ENCODE measurements at places on chromosomes 3 and 15.

DNA sequence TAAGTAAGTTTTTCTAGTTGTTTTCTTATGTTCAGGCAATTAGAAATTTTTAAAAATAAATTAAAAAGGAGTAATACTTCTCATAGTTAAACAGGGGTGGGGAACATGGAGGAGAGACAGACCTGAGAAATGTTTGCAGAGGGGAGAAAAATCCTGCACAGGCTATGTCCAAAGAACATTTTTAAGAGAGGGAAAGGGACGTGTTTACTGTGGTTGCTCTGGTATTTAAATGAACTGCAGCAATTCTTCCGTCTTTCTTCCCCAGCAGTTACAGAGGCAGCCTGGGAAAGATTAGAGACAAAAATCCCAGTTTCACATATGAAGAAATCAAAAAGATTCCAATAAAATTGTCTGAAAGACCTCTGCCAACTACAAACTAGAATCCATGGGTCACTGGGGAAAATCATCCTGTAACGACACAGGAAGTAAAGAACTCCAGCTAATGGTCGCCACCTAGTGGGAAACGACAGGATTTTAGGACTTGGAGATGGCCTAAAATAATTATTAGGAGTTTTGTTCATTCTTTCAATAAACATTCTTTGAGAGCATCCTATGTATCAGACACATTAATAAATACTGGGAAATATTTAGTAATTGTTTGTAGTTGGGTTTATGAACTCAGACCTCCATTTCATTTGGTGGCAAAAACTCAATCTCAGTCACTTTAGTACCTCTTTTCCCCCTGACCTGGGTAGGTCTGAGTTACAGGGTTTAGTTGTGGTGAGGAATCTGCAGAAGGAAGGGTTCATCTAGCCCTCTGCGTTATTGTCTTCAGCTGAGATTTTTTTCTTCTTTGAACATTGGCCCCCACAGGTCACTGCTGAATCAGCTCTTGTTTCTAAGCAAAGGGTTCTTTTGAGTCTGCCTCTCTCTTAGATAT, 69.9 kb upstream of the GOLIM4 start:
- DNase-seq = no peak

GRCh38 chr3:42853739-42854302, 21.9 kb downstream of the CYP8B1 start:
- no peak for DNase-seq

DNA sequence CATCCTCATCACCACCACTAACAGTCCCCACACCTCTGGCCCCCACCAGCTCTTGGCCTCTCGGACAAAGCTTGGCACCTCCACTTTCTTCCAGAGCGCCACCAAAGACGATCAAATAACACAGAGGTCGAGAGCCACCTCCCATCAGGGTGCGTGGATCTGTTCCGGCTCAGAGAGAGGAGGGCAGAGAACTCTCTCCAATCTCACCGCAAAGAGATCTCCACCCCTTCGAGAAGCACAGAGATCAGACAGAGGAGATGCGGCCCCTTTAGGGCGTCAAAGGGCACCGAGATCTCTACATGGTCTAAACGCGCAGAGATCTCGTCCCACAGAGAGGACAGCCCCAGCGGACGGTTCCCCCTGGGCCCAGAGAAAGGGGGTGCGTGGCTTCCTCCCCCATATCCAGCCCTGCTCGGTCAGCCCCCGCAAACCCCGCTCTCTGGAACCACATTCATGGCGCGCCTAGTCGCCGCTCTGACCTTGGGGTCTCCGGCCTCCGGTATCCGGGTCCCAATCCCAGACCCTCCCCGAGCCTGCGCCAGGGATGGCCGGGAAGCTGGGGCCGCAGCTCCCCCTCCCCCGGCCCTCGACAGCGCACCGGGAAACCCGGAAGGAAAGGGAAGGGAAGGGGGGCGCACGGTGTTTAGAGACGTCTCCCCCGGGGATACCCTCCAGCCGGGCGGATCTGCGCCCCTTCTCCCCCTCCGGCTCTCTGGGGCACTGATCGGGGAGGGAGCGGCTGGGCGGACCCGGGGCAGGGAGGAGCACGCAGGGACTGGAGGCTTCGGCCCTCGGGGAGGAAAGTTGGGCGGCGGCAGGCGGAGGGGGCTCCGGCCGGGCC, 608 bp downstream of the SCN5A start:
- DNase-seq = no peak

DNA sequence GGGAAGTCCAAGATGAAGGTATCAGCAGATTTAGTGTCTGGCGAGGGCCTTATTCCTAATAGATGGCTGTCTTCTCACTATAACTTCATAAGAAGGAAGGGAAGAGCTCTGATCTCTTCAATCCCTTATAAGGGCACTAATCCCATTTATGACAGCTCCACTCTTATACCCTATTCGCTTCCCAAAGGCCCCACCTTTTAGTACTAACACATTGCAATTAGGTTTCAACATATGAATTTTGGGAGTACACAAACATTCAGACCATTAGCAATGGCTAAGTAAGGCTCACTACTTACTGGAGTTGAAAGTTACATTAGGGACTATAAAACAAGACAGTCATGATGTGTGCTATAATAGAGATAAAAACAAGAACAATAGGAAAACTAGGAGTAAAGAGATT, 118.9 kb downstream of the NECTIN3 start:
- no peak for DNase-seq

DNA sequence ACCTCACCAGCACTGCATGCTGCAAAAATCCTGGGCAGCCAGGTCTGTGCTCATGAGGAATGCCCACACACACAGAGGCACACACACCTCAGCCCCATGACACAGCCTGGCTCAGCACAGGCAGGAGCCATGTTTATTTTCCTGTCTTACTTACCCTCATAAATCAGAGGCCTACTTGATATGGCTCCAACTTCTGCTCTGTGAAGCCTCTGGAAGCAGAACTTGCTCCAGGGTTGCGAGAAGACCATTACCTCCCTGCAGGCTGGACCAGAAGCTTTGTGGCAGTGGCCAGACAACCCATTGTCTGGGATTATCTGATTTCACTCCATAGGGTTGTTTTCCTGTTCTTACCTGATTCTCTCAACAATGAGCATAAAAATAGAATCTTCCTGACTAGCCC, 43.8 kb upstream of the CMTM8 start:
- DNase-seq = no peak

- DNase-seq = no peak
These were observed 3.9 kb downstream of the EAF1 start for GRCh38 chr3:15431256-15431837.

- DNase-seq = no peak
These were observed 14.2 kb downstream of the ARHGAP31 start for GRCh38 chr3:119308355-119308754.

DNA sequence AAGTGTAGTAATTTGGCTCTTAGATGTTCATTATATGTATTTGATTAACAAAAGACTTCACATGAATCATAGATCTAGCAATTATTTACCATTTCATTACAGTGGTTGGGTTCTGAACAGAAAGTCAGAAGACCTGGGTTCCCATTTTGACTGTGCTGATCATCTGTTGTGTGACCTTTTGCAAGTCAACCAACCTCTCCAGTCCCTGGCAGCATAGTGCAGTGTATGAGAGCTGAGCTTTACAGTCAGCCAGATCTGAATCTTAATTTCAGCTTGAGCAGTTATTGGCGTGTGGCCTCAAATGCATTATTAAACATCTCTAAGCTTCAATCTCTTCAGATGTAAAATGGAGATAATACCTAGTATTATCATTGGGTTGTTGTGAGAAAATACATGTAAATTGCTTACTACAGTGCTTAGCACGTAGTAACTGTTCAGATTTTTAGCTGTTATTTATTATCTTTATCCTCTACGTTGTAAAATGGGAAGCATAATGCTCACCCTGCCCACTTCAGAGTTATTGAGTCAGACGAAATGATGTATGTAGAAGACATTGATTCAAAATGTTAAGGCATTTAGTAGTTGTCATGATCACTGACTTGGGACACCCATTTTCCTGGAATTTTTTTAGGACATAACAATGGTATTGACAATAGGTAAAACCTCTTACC, 104.0 kb downstream of the KLHL25 start:
- DNase-seq = no peak

DNA sequence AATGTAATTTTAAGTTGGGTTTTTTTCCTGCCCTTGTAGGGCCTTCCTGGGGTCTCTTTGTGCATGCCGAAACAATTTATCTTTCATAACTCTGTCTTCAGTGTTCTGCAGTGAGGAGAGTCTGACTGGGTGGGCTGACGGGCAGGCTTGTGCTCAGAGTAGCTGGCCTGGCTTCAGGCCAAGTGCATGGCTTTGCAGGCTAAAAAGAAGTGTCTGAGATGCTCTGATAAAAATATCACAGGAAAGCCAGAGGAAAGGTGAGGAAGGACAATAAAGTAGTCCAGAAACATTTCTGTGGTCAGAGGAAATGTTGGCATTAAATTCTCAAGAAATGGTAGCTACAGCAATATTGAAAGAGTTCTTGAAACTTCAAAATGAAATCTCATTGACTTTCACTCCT, 25.5 kb downstream of the ST3GAL6 start:
- no peak for DNase-seq

DNA sequence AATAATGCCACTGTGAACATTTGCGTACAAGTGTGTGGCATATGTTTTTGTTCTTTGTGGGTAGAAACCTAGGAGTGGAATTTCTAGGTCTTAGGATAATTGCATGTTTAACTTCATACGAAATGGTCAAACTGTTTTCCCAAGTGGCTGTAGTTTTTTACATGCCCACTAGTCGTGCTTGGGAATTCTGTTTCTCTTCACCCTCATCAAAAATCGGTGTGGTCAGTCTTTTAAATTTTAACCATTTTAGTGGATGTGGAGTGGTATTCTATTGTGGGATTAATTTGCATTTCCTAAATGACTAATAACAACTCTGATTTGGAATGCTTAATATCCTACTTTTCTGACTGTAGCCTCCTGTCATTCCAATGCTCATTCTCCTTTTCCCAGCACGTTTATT, 27.6 kb downstream of the ZFAND6 start:
- no peak for DNase-seq

GRCh38 chr3:32575451-32576113, 4.9 kb upstream of the DYNC1LI1 start:
- DNase-seq = no peak

GRCh38 chr15:75149867-75150709, 51.6 kb upstream of the C15orf39 start:
- no peak for DNase-seq

- DNase-seq = no peak
These were observed 125.5 kb downstream of the RBMS3 start for GRCh38 chr3:29406291-29406832.

DNA sequence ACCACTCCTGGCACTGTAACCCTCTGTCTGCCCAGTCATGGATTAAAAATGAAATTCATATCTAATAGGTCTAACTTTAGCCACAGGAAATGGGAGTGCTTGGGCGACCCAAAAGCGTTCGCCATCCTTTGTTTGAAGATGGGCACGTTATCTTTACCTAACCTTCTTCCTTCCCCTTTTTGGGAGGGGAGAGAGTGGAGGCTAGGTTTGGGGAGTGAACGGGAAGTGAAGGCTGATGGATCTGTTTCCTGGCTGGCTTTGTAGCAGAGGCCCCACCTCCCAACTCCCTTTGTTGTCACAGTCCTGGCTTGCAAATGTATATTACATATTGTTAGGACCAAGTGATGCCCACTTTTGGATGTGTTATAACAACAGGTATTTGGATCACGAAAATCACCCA, 98.1 kb upstream of the ARHGEF3 start:
- no peak for DNase-seq

DNA sequence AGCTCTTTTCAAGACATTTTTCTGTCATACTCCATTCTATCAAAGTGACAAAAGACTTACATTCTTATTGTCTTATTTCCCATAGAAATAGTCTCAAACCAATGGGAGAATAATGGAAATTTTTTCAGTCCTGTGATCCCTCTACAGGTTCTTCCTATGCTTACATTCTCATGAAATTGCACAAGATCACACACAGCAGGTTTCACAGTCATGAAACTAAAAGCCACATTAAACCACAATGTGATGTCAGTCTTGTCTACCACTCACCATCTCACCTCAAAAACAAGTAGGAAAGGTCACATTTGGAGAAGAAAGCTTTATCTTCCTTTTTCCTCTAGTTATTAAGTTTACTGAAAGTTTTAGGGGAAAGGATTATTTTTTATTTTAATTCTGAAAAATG, 161.0 kb upstream of the RORA start:
- DNase-seq = no peak

DNA sequence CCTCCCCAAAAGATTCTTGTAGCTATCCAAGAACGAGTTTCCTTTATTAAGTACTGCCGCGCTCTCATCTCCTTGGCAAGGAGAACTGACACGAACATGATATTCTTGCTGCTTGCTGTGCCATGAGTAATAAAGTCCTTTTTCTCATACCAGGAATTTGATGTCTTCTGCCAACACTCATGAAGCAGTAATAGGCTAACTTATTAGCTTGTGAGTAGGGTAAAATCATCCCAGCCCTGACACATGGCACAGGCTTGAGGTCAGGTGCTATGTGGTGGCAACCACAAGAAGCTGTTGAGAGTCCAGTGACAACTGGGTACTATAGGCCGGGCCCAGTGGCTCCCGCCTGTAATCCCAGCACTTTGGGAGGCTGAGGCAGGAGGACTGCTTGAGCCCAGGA, 22.7 kb upstream of the UBXN7 start:
- no peak for DNase-seq

DNA sequence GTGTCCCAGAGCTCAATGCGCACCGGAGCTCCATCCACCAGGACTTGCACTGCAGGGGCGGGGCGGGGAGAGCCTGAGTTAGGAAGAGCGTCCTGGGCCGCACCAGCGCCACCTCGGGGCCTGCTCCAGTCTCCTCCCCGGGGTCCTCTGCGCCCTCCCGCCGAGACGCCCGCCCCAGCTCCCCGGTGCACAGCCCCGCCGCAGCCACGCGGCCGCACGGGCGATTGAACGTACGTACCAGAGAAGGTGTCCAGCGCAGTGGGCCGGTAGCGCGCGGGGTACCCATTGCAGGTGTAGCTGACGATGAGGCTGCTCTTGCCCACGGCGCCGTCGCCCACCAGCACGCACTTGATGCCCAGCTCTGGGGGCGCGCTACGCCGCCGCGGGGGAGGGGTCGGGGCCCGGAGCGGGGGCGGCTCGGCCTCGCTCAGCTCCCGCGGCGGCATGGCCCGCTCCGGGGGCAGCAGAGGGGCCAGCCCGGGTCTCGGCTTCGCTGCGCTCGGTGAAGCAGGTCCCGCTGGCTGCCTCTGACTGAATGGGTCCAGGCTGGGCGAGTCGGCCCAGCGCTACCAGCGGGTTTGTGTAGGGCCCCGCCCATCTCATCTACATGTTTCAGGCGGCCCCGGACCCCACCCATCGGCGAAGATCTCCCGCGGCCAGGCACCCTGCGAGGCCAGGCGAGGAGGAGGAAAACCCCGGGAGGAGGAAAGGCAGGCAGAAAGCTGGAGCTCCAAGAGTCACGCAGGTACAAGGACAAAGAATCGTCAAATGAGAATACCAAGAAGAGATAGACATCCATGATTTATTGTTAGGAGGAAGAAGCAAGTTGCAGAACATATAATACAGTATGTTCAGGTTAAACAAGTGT, at the start of gene RHOV:
TSS of gene RHOV (minus strand) at position 541 of the 868 bp plus-strand sequence. CDS start at position 446, 95 bp downstream.
- DNase-seq = no peak

All from stimulated activated CD4-positive, alpha-beta T cell treated with anti-CD3 and anti-CD28 coated beads, Interleukin-1b, Interleukin-23, amount 100 ng/mL, for 1 hour (primary cell).